ENCODE measurements at places on chromosomes 13 and 19. TPM values are rescaled to one million over a fixed set of nuclear protein-coding genes. Genes with fewer than 3 reads are reported as not detected.

DNA sequence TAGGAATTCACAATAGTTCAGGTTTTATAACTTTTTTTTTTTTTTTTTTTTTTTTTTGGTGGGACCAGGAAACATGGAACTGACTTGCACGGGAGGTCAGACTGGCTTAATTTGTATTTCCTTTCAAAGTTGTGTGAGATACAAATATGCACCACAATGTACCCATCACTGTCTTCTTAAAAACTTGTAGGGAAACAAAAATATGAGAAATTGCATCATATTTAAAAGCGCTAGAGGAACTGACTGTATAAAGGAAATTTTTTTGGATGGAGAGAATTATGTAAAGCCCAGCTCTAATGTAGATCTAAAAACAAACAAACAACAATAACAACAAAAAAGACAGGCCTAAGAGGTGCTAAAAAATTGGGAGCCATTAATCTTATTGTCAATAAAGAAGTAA, 246.5 kb downstream of the DCT start:
- no peak overlapping the region for H3K27ac ChIP-seq
- no peak for DNase-seq
- no peaks in the 10 kb centered on the region for H3K36me3 ChIP-seq

GRCh38 chr19:41016488-41017071, 25.5 kb downstream of the CYP2B6 start:
- no peak overlapping the region for H3K4me3 ChIP-seq
- no peaks in the 10 kb centered on the region for H3K4me1 ChIP-seq
- DNase-seq = no peak
- H3K27ac ChIP-seq = no peak overlapping the region
- peaks cover 22% of the 10 kb centered on the region for H3K27me3 ChIP-seq
- H3K36me3 ChIP-seq = no peaks in the 10 kb centered on the region

DNA sequence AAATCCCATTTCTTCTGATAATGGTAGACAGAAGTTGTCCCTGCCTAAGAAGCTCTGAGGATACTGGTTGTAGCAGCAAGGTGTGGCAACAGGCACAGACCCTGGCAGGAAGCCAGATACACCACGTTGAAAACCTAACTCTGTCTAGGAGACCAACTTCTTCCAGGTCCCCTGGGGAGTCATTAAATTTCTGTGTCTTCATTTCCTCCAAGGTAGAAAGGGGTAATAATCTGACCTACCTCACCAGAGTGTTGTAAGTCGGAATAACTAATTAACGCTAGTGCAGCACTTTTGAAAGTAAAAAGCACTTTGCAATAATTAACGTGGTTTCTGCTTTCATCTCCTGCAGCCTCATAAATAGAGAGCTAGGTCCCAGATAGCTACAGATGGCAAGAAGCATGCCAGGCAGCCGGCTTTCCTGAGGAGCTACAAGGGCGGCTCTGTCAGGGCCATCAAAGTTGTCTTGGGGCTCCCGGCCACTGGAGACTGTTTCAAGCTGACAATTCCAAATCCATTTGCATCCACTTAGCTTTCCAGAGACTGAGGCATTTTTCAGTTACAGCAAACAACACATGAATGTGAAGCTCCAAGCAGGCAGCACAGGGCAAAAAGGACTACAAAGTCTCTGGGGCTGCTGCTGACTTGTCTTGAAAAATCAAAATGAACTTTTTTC, 176.2 kb downstream of the FOXO1 start:
- no peak overlapping the region for H3K27ac ChIP-seq
- DNase-seq = no peak
- peaks cover 19% of the 10 kb centered on the region for H3K4me1 ChIP-seq
- no peaks in the 10 kb centered on the region for H3K27me3 ChIP-seq
- no peak overlapping the region for H3K4me3 ChIP-seq

- no peaks in the 10 kb centered on the region for H3K4me1 ChIP-seq
- no peak overlapping the region for H3K4me3 ChIP-seq
- no peaks in the 10 kb centered on the region for H3K36me3 ChIP-seq
Measured at GRCh38 chr13:106911627-106912026, 343.7 kb upstream of the ARGLU1 start.

C19orf38 gene
- 12.0 TPM for total RNA-seq
